DMS79 (cell line): ENCODE measurements at places on chromosomes 2 and 18.

GRCh38 chr2:234447963-234448362 is 48.9 kb downstream of the ARL4C start:
- no peak for DNase-seq

DNA sequence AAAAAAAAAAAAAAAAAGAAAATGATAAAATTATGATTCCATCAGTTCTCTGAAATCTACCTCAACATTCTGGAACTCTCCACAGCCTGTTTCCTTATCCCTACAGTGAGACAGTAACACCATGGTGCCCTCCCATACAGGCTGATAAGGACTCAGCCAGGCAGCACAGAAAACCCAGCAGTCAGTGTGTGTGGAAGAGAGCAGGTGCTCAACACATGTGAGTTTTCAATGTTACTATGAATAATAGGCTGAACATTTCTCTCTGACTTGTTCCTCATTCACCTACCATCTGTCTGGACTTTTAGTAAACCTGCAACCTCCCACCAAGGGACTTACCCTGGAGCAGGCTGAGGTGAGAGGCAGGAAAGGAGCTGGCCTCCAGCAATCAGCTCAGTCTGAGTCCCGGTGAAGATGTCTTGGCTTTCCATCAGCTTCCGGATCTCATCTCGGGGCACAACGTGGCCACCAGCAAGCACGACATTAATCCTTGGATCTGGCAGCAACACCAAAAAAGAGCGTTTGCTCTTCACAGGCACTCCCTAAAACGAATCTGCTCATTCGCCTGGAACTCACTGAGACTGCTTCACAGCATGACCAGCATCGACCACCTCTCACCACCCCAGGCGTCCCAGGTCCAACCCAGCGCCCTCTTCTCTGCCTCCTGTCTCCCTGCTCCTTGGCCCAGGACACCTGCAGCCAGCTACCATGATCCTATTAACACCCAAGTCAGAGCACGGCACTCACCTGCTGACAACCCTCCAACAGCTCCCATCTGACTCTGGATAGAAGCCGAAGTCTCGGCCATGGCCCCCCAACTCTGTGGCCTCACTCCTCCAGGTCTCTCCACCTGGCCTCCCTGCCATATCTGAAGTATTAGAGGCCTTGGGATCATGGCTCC is 16.5 kb downstream of the PASK start:
- no peak for DNase-seq

- no peak for DNase-seq
These were observed 34.8 kb upstream of the NFATC1 start for GRCh38 chr18:79360933-79361332.

- no peak for DNase-seq
These were observed 63.6 kb downstream of the ZBTB7C start for GRCh38 chr18:48345596-48345995.

GRCh38 chr2:217958206-217958883 is 44.5 kb downstream of the TNS1 start:
- DNase-seq: no peak

GRCh38 chr2:137870682-137871081 is 93.6 kb upstream of the HNMT start:
- DNase-seq: no peak

- DNase-seq: no peak
These were observed 902.4 kb upstream of the PIK3C3 start for GRCh38 chr18:41052625-41053024.

GRCh38 chr2:168515502-168515901 is 59.4 kb downstream of the CERS6 start:
- no peak for DNase-seq

DNA sequence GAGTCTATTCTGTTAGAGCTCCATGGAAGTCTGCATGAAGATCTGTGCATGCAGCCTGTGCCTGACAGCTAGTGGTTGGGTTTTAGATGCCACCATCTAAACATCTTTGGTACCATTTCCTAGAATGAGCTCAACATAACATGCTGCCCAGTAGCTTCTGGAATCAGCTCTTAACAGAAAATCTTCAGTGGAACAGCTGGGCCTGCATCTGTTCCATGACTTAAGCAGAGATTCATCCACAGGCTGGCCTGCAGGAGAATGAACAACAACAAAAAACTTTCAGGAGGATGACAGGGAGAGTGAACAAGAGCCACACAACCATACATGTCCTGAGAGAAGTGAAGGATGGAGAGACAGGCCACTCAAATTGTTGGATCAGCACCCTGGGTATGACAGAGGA is 316.6 kb downstream of the RDH14 start:
- no peak for DNase-seq

- no peak for DNase-seq
These were observed 112.7 kb downstream of the OTX1 start for GRCh38 chr2:63163161-63163820.

GRCh38 chr2:12212841-12213597 is 466.6 kb downstream of the LPIN1 start:
- no peak for DNase-seq

DNA sequence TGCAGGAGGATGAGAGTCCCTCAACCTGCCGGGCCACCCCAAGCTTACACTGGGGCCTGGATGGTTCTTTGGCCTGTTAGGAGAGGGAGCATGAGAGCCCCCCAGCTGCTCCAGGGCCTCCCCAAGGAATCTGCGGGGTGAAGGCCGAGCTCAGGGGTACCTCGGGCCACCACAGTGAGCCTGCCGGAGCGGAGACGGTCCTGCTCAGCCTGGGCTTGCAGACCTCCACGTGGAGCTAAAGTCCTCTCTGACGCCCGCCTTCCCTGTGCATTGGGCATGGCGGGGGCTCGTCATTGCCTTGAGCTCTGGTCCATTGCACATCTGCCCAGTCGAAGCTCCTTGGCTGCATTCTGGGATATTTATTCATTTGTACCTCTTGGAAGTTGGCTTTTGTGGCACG is 62.7 kb downstream of the ASB1 start:
- no peak for DNase-seq

DNA sequence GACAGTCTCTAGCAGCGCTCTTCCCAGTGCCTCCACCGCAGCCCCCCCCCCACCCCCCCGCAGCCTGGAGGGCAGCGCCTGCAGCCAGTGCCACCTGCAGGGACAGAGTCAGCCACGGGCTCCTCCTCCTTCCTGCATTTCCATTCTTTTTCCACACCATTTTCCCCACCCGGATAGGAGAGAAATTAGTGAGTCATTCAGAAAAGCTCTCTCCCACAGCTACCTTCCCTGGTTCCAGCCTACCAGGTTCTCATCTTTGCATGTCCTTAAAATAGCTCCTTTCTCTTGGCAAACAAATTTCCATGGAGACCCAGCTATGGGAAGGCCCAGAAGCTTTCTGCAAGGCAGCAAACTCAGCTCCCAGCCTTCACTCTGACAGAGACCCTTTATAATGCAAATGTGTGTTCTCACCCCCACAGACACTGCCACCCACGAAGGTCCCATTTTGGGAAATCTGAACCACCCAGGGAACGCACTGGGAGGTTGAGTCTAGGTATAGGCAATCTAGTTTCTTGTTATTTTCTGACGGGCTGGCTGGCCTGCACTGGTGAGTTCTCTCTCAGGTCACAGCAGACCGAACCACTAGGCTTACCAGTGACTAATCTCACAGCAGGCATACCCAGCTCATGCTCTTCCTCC is 41.8 kb upstream of the ATG16L1 start:
- DNase-seq: no peak

DNA sequence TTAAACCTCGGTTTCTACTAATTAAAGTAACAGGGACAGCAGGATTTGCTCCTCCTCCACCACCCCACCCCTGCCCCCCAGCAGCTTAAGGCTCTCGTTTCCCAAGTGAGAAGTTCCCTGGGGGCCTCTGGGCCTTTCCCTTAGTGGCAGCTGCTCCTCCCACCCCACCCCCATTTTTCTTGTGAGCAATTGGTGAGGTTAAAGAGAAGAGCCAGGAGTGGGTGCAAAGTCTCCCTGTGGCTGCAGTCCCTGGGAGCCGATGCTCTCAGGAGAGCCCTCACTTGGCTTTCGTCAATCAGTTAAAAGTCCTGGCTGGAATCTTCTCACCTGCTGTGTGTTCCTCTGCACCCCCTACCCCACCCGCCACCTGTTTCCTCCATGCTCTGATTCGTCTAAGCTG is 48.7 kb upstream of the AGAP1 start:
- DNase-seq: no peak

DNA sequence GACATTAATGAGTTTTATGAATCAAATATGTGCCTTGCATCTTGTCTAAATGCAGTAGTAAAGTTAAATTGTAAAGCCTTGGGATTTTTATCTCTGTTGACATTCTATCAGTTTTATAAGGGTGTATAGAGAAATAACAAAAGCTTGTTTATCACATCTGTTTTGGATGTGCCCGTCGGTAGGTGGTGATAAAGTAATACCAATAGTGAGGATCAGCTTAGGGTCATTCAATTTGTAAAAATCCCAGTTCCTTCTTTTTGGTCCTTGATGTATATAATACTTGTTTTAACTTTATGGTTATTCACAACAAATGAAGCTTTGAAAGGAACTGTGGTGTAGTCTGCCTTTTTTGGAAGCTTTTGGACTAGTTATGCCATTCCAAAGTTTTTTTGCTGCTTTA is 12.6 kb downstream of the UBE2E3 start:
- DNase-seq: no peak

GRCh38 chr2:33958591-33958990 is 359.5 kb upstream of the FAM98A start:
- DNase-seq: no peak
